WTC11 (cell line): ENCODE measurements at places on chromosomes 13 and 19.

DNA sequence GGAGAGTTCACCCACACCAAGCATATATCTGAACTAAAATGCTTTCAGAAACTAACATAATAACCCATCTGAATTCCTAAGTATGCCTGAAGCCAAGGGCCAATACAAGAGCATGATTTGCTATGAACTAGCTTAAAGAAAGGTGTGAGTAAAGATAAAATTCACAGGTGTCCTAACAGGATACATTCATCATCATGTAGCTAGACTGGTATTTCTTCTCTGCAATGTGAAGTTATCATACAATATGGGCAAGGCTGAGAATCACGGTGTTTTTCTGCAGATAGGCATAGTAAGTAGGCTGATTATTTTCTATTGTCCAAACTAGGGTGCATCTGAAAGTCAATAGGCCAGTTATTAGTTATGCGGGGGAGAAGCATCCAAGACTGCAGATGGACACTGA lies 63.1 kb downstream of the STK24 start:
- DNase-seq: no peak
- H3K27ac ChIP-seq: no peak overlapping the region
- no peaks in the 10 kb centered on the region for H3K27me3 ChIP-seq
- H3K36me3 ChIP-seq: peaks cover 13% of the 10 kb centered on the region
- peaks cover 44% of the 10 kb centered on the region for H3K4me1 ChIP-seq

- H3K27ac ChIP-seq: no peak overlapping the region
- H3K36me3 ChIP-seq: no peaks in the 10 kb centered on the region
- no peaks in the 10 kb centered on the region for H3K27me3 ChIP-seq
- DNase-seq: no peak
- H3K4me1 ChIP-seq: peaks cover 8% of the 10 kb centered on the region; the same call in 1 of the 2 replicates
Measured at GRCh38 chr13:98586400-98587345, 9.8 kb upstream of the STK24 start.

DNA sequence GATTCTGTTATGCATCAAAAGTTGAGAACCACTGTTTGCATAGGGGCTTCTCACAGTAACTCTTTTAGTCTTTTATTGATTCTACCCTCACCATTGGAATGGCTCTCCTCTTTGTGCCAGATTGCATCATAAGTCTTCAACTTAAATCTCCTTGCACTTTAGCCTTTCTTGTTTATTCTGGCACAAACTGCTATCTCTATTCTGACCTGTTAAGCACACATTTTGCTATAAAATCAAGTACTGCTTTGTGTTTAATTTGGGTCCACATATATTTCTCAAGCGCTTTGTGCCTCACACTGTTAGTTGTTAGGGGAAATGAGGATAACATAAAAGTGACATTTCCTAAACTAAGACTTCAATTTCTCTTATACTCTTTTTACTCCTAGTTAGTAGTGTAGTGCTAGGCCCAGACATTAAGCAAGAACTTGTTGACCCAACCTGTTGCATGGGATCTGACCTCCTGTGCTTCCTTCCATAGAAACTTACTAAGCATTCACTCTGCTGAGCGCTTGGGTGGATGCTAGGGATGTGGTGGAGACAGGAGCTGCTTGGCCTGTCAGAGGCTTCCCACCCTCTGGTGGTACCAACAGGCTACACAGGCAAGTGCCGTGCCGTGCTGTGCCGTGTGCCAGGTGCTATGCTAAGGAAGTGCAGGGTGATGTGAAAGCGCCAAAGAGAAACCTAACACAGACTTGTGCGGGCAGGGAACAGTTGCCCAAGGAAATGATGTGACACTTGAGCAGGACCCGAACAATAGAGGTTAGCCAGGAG lies 1.2 kb downstream of the UTP14C start:
- peak overlapping the region; percentile 27; the same call in 1 of the 2 replicates for H3K27ac ChIP-seq
- no peak for DNase-seq
- no peaks in the 10 kb centered on the region; the same call in 1 of the 2 replicates for H3K27me3 ChIP-seq
- H3K36me3 ChIP-seq: peaks cover 81% of the 10 kb centered on the region

DNA sequence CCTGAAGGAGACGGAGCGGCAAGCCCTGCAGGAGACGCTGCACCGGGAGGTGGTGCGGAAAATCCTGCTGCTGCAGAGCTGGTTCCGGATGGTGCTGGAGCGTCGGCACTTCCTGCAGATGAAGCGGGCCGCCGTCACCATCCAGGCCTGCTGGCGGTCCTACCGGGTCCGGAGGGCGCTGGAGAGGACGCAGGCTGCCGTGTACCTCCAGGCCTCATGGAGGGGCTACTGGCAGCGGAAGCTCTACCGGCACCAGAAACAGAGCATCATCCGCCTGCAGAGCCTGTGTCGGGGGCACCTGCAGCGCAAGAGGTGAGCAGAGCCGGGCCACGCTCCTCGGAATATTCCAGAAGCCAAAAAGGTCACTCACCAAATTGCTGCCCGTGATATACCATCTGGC lies 22.4 kb upstream of the USE1 start:
- peaks cover 32% of the 10 kb centered on the region for H3K36me3 ChIP-seq
- DNase-seq: no peak
- no peaks in the 10 kb centered on the region for H3K4me1 ChIP-seq
- no peak overlapping the region for H3K4me3 ChIP-seq

- no peak overlapping the region for H3K4me3 ChIP-seq
- peaks cover 20% of the 10 kb centered on the region for H3K36me3 ChIP-seq
- no peak overlapping the region for H3K27ac ChIP-seq
- no peaks in the 10 kb centered on the region for H3K4me1 ChIP-seq
- DNase-seq: no peak
- no peaks in the 10 kb centered on the region for H3K27me3 ChIP-seq
Measured at GRCh38 chr19:45271735-45272108, 20.7 kb downstream of the MARK4 start.

DNA sequence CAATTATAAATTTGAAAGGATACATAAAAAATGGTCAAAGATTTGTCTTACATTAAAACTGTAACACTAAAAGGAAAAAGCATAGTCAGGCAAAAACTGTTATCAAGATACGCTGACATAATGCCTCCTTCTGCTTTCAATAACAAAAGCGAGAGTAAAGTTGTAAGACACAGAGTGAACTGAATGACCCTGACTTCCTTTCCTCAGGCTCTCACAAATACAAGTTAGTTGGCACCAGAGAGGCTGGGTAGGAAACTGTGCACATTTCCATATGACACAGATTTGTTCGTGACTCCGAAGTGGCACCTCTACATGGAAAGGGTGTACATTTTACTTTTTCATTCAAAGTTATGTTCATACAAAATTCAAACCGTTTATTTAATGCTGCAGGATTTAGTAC lies 15.4 kb downstream of the FGF14 start:
- no peak overlapping the region for H3K27ac ChIP-seq
- H3K27me3 ChIP-seq: no peaks in the 10 kb centered on the region
- no peaks in the 10 kb centered on the region for H3K36me3 ChIP-seq
- DNase-seq: no peak
- peaks cover 3% of the 10 kb centered on the region; the same call in 1 of the 2 replicates for H3K4me1 ChIP-seq

- peak overlapping the region; percentile 45 for H3K4me3 ChIP-seq
- peaks cover 65% of the 10 kb centered on the region for H3K27me3 ChIP-seq
- no peaks in the 10 kb centered on the region for H3K36me3 ChIP-seq
- no peaks in the 10 kb centered on the region for H3K4me1 ChIP-seq
- H3K27ac ChIP-seq: no peak overlapping the region
Measured at GRCh38 chr13:53201454-53202225, 173.0 kb downstream of the OLFM4 start.

DNA sequence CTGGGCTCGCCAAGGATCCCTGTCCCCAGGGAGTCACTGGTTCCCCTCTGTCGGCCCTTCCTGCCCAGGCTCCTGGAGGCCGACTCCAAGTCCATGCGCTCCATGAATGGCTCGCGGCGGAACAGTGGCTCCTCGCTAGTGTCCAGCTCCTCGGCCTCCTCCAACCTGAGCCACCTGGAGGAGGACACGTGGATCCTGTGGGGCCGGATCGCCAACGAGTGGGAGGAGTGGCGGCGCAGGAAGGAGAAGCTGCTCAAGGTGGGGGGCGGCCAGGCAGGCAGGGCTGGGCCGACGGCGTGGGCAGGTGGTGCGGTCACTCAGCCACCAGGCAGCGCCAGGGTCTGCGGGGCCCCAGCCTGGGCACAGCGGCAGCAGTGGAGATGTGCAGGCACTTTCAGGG lies 17.6 kb downstream of the EVI5L start:
- H3K4me1 ChIP-seq: no peaks in the 10 kb centered on the region
- DNase-seq: no peak
- no peak overlapping the region for H3K27ac ChIP-seq
- H3K36me3 ChIP-seq: no peaks in the 10 kb centered on the region
- H3K27me3 ChIP-seq: peaks cover 1% of the 10 kb centered on the region

DNA sequence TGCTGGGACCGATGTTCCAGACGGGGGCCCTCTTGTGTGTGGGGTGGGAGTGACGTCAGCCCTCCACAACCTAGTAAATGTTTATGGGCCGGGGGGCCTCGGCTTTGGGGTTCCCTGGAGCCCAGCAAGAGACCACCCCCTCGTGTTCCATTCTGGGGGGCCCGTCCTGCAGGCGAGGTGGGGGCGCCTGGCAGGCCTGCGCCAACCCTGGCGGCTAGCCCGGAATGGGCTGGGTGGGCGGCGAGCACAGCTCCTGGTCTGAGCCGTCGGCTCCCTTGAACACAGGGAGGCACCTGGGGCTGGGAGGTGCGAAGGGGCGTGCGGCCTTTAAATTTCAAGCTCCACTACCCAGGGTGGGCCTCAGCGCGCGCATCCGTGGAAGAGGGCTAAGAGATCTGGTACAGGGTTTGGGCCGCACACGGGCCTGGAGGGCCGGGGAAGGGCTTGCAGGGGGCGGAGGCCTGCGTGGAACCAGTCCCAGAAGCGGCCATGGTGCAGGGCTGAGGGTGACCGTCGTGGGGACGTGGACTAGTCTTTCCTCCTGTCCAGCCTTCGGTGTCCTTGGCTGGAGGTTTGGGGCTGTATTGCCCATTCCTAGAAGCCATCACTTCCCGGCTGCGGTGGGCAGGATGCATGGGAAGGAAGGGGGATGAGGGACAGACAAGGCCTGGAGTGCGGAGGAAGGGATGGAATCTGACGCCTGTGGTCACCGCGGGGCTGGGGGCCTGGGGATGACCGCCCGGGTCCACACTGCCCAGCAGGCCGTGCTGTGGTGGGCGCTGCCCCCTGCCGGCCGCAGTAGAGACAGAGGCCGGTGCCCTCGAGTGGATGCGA lies 11.4 kb downstream of the NDUFA11 start:
- 0 out of 2 replicates have a peak, but pooled peaks cover 3% of the 10 kb centered on the region for H3K4me1 ChIP-seq
- H3K27ac ChIP-seq: no peak overlapping the region
- no peaks in the 10 kb centered on the region; the same call in 1 of the 2 replicates for H3K36me3 ChIP-seq
- no peak overlapping the region for H3K4me3 ChIP-seq
- peaks cover 25% of the 10 kb centered on the region for H3K27me3 ChIP-seq

- no peaks in the 10 kb centered on the region for H3K36me3 ChIP-seq
- H3K4me3 ChIP-seq: no peak overlapping the region
- H3K27me3 ChIP-seq: no peaks in the 10 kb centered on the region
- no peak for DNase-seq
- H3K27ac ChIP-seq: no peak overlapping the region
- no peaks in the 10 kb centered on the region for H3K4me1 ChIP-seq
Measured at GRCh38 chr13:60019119-60019993, 144.4 kb downstream of the DIAPH3 start.

DNA sequence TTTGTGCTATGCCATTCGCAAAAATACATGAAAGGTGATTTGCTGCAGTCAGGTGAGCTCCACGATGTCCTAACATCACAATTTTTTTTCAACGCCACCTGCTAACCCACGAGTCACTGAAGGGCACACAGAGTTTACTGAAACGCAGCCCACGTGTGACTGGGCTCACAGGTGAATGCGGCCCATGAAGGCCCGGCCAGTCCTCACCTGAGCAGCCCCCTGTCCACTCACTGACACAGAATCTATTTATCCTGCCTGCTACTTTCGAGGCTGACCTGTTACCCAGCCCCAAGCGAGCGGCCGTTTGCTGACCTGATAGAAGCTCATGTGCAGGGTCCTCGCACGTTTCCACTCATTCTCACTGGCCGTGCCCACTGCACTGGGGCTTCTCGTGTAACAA lies 121.9 kb upstream of the SOX1 start:
- no peaks in the 10 kb centered on the region for H3K36me3 ChIP-seq
- no peaks in the 10 kb centered on the region for H3K27me3 ChIP-seq
- no peak overlapping the region for H3K4me3 ChIP-seq
- H3K4me1 ChIP-seq: no peaks in the 10 kb centered on the region
- H3K27ac ChIP-seq: no peak overlapping the region

DNA sequence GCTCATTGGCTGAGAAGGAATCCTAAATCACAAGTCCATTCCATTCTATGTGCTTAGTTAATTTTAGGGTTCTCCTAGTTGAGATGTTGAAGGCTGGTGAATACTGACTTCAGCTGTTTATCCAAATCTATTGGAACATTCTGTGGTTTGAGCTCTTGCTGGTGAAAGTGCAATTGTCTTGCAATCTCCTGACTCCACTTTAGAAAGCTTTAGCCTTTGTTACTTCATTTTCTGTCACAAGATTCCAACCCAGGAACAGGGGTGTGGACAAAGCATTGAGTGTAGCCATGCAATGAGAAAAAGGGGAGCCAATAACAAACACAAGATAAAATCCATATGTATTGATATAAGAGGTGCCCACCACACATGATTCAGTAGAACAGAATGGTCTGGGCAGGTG lies 15.0 kb downstream of the CEACAM21 start:
- peaks cover 55% of the 10 kb centered on the region for H3K27me3 ChIP-seq
- DNase-seq: no peak
- H3K4me1 ChIP-seq: no peaks in the 10 kb centered on the region
- H3K4me3 ChIP-seq: no peak overlapping the region

DNA sequence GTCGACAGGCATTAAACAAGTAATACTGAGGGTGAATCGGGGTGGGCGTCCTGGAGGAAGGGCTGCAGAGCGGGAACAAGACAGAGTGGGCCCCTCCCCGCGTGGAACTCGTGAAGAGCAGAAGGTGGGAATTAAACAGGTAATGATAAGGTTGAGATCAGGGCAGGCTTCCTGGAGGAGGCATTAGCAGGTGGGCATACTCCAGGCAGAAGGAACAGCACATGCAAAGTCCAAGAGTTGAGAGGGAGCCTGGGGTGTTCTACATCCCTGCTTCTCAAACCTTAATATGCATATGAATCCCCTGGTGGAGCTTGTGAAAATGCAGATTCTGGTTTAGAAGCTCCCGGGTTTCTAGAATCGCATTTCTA lies 23.3 kb downstream of the SLC8A2 start:
- peaks cover 50% of the 10 kb centered on the region for H3K27me3 ChIP-seq
- peak overlapping the region; percentile 79 for H3K4me3 ChIP-seq
- H3K27ac ChIP-seq: no peak overlapping the region
- H3K36me3 ChIP-seq: no peaks in the 10 kb centered on the region

- H3K4me1 ChIP-seq: peaks cover 51% of the 10 kb centered on the region
- DNase-seq: no peak
- no peak overlapping the region for H3K4me3 ChIP-seq
- H3K36me3 ChIP-seq: no peaks in the 10 kb centered on the region
- H3K27me3 ChIP-seq: no peaks in the 10 kb centered on the region
Measured at GRCh38 chr13:73971481-73971880, 162.7 kb downstream of the KLF12 start.

DNA sequence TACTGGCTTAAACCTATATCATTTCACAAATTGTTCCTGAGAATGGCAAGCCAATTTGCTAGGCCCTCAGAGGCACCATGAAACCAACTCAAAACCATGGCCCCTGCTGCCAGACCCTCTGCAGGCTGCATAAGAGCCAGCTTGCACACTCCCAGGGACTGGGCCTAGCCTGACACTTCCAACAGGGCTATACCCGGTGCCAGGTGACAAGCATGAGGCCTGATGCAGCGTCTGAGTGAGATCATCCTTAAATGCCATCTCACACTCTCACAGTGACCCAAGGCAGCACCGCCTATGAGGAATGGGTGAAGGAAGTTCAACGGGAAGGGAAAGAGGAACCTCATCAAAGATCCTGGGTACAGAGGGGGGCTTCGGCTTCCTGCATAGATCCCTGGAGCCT lies 65.6 kb downstream of the C13orf42 start:
- H3K27ac ChIP-seq: no peak overlapping the region
- no peaks in the 10 kb centered on the region for H3K36me3 ChIP-seq
- DNase-seq: no peak
- H3K4me1 ChIP-seq: peaks cover 8% of the 10 kb centered on the region
- no peak overlapping the region for H3K4me3 ChIP-seq
